ENCODE measurements at places on chromosomes 4 and X. TPM values are rescaled to one million over a fixed set of nuclear protein-coding genes. Genes with fewer than 3 reads are reported as not detected.

The WDR44 gene
- total RNA-seq: 21.7 TPM

The CORIN gene
- not detected for total RNA-seq

The RAB9B gene
- 0.48 TPM for total RNA-seq

The MAB21L2 gene
- not detected for total RNA-seq

The TRIM61 gene
- total RNA-seq: 1.1 TPM

The COX7B2 gene
- total RNA-seq: not detected

The AMMECR1 gene
- 9.9 TPM for total RNA-seq

The LDB2 gene
- not detected for total RNA-seq

The FGFBP2 gene
- 5.6 TPM for total RNA-seq

The MAOB gene
- total RNA-seq: not detected

The CDS1 gene
- 0.22 TPM for total RNA-seq

The ERCC6L gene
- total RNA-seq: 12.0 TPM

The MND1 gene
- 24.2 TPM for total RNA-seq

All from activated CD4-positive, alpha-beta T cell treated with anti-CD3 and anti-CD28 coated beads, Interleukin-2, amount 10 ng/mL, durations not matched to agents 7 days and 5 days (primary cell).